ENCODE measurements at places on chromosomes 4 and X.

GRCh38 chr4:10643600-10644425, 40.8 kb downstream of the CLNK start:
- no peak for DNase-seq

GRCh38 chr4:184387351-184387750, 87.0 kb downstream of the IRF2 start:
- no peak for DNase-seq

GRCh38 chr4:169131556-169132208, 121.6 kb upstream of the CBR4 start:
- no peak for DNase-seq

GRCh38 chr4:8653326-8654000, 60.9 kb downstream of the CPZ start:
- no peak for DNase-seq

- no peak for DNase-seq
Observed at GRCh38 chr4:78671903-78672815, 104.0 kb upstream of the BMP2K start.

GRCh38 chr4:176217510-176217909, 22.1 kb upstream of the SPATA4 start:
- no peak for DNase-seq

DNA sequence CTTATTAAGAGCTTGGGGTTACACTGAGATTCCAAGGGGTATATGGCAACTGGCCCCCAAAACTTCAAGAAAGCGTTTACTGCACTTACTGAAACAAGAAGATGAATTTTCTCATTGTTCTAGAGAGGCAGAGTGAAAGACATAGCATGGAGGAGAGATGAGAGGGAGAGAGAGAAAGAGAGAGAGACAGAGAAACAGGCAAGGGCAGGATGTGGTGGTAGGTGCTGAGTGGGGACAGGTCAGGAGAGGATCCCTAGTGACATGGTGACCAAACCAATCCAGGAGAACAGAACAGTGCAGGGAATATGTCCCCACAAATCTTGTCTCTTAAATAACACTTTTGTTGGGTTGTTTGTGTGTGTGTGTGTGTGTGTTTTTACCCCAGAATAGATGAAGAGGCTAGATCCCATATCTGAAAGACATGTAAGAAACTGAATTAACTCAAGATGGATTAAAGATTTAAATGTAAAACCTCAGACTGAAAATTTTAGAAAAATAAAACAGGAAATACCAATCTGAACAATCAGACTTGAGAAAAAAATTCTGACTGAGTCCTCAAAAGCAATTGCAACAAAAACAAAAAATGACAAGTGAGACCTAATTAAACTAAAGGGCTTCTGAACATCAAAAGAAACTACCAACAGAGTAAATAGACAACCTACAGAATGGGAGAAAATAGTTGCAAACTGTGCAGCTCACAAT, 202.2 kb downstream of the QDPR start:
- peak; percentile 57 for DNase-seq

- DNase-seq: no peak
Observed at GRCh38 chr4:75340561-75340960, 173.6 kb downstream of the RCHY1 start.

- DNase-seq: peak; percentile 95
Observed at GRCh38 chr4:102439236-102439614, 61.9 kb upstream of the NFKB1 start.

DNA sequence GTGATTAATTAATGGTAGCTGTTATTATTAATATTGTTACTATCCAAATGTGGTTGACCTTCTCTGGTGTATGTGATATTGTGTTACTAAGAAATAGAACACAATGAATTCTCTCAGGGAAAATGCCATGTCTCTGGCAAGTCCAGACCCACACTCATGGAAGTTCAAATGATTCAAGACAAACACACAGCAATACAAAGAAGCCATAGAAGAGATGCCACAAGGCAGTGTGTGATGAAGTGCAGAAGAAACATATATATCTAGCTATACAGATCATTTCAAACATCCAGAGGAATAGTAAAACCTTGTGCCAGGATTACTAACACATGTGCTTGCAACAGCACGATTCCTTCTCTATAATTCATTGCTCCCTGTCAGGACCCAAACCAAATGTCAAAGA, 93.1 kb upstream of the SOD3 start:
- DNase-seq: no peak

- no peak for DNase-seq
Observed at GRCh38 chr4:16270454-16271328, 44.4 kb upstream of the TAPT1 start.

GRCh38 chrX:57294961-57295360, 8.5 kb downstream of the FAAH2 start:
- no peak for DNase-seq

DNA sequence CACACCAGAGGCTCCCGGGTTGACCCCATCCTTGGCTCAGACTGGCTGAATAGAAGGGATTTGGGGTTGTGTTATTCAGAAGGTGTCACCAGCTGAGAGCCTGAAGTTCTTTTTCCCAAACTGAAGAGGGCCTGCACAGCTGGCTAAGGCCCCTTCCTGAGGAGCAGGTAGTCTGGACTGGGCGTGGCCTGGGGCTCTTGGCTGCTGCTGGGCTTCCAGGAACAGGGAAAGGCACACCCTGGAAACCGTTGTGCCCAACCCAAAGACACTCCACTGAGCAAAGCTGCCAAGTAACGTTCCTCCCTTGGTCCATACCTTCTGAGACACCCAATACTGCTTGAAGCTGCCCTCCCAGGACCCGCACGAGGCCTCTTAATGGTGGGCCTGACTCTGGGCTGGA, 8.3 kb upstream of the CXCR3 start:
- no peak for DNase-seq

DNA sequence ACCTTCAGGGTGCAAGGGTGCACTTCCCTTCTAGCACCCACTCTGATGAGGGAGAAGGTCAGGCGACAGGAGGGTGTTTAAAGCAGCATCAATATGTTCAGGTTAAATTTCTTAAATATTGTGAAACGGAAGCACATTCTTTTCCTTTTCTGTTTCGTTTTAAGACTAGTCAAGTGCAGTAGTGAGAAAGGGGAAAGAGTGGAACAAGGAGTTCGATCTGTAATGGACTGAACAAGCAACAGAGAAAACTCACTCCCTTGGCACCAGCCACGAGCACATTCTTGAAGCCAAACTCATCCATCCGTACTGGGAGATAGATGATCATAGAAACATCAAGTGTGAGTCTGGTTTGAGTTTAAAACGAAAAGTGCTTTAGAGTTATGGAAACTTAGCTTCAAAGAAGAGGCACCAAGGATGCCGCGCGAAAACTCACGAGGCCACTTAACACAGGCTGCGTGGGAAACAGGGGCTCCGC, 815 bp downstream of the FAM53A start:
- peak; percentile 89 for DNase-seq

- DNase-seq: peak; percentile 5
Observed at GRCh38 chr4:186203406-186203805, 12.0 kb downstream of the CYP4V2 start.

- no peak for DNase-seq
Observed at GRCh38 chr4:188452097-188452496, 312.9 kb downstream of the TRIML1 start.

- DNase-seq: peak; percentile 99
Observed at GRCh38 chr4:158810487-158811215, 41.8 kb downstream of the FNIP2 start.

- DNase-seq: no peak
Observed at GRCh38 chrX:5959286-5959685, 269.4 kb downstream of the NLGN4X start.

DNA sequence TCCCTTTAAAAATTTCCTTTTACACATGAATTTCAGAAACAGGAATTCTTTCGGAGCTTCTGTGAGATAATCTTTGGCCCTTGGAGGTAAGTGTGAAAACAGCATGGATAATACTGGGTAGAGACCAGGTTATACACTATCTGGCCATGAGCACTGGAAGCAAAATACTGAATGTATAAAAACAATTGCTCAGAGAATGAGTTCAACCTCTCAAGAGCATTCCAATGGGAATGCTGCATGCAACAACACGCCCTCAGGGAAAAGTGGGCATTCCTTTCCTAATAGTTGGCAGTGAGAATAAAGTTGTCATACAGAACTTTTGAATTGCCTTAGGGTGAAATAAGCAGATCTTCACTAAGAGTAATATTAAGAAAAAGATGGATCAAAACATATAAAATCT, 574.8 kb upstream of the DIPK2B start:
- peak; percentile 84 for DNase-seq

- no peak for DNase-seq
Observed at GRCh38 chr4:185011408-185011807, 6.9 kb upstream of the HELT start.

- peak; percentile 28 for DNase-seq
Observed at GRCh38 chr4:80465238-80465637, 129.7 kb downstream of the CFAP299 start.

DNA sequence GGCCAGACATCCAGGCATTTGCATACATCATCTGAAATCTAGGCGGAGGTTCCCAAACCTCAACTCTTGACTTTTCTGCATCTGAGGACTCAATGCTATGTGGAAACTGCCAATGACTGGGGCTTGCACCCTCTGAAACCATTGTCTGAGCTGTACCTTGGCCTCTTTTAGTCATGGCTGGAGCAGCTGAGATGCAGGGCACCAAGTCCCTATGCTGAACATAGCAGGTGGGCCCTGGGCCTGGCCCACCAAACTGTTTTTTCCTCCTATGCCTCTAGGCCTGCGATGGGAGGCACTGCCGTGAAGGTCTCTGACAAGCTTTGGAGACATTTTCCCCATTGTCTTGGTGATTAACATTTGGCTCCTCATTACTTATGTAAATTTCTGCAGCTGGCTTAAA, 22.7 kb downstream of the PBDC1 start:
- DNase-seq: no peak

DNA sequence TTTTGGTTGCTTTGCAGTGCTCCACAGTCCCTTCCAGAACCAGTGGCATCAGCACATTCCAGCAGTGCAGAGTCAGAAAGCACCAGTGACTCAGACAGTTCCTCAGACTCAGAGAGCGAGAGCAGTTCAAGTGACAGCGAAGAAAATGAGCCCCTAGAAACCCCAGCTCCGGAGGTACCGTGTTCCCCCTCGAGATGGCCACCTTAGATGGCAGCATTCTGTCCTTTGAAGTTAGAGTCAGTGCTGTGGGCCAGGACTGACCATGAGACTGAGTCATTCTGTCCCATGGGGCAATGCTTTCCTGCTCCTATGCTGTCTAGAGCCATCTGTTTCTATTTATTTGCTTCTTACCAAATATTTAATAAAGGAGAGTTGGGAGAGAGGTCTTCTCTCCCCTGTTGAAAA, 112.3 kb downstream of the KLHL8 start:
- DNase-seq: peak; percentile 86

GRCh38 chr4:76991161-76991660, 41.7 kb downstream of the SEPTIN11 start:
- DNase-seq: peak; percentile 54

- DNase-seq: no peak
Observed at GRCh38 chr4:76308548-76308947, 2.0 kb downstream of the STBD1 start.

- no peak for DNase-seq
Observed at GRCh38 chrX:38993500-38993899, 192.2 kb downstream of the MID1IP1 start.

GRCh38 chrX:8635812-8636211, 96.1 kb downstream of the ANOS1 start:
- no peak for DNase-seq

GRCh38 chrX:67610282-67610681, 66.5 kb downstream of the AR start:
- no peak for DNase-seq

- no peak for DNase-seq
Observed at GRCh38 chrX:56233100-56233499, 944 bp downstream of the KLF8 start.

- DNase-seq: no peak
Observed at GRCh38 chr4:185810746-185811508, 1.1 kb downstream of the SORBS2 start.

- DNase-seq: no peak
Observed at GRCh38 chr4:10577508-10578426, 106.8 kb downstream of the CLNK start.

- DNase-seq: no peak
Observed at GRCh38 chr4:153469031-153469430, 2.9 kb downstream of the TMEM131L start.

GRCh38 chrX:40151211-40152172, 53.7 kb upstream of the BCOR start:
- no peak for DNase-seq

DNA sequence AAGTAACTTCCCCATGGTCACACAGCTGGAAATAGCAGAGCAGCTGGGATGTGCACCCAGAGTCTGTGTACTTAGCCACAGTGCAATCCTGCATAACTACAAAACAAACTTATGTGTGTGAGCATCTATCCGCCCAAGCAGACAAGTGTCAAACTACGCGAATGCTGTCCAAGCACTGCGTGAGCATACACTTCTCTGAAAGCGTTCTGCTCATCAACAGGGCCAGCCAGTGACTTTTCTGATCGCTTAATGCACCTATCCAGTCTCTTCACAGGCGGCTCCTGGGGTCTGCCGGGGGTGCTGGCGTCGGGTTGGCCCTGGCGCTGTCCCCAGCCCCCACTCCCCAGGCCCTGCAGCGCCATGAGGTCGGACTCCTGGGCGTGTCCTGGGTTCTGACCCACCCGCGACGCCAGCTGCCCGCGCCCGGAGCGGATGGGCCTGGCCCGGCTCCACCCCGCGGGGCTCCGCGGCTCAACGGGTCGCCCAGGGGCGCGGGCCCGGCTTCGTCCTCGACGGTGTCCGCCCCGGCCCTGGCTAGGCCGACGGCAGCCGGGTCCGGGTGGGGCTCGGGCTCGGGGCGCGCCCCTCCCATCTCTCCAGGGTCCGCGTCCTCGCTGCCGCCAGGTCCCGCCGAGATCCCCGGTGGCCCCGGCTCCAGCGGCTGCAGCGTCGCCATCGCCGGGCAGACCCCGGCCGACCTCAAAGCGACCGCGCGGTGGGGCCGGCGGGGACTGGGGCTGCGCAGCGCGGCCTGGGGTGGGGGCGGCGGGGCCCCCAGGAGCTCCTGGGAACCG, 1.3 kb upstream of the ZNF141 start:
- DNase-seq: peak; percentile 4

GRCh38 chr4:66017671-66018070, 347.4 kb upstream of the EPHA5 start:
- no peak for DNase-seq

DNA sequence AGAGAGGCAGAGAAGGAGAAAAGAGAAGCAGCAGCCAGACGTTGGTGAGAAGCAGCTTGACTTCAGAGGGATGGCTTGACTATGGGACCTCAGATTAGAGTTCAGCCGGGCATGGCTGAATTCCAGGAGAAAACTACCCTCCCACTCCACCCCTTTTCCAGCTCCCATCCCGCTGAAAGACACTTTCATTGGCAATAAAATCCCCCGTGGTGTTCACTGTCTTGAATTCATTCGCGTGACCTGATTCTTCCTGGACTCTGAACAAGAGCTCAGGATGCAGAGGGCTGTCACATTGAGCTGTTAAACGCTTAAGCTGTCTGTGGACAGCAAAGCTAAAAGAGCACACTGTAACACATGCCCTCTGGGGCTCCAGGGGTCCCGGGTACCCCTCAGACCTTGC, 1575.3 kb upstream of the AGA start:
- no peak for DNase-seq

DNA sequence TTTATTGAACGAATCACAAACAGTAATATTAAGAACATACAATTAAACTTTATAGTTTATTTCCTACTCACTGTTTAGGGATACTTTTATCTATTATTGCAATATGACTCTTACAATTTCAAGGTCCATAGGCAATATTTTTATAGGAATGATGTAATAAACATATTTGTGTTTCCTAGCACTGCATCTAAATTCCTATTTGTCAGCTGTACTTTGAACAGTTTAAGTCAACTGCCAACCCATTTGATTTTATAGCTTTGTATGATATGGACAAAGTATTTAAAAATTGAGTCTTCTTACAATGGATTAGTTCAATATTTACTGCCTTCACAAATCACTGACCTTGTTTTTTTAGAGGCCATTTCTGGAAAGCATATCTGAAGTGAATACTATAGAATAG, 199.3 kb downstream of the PCDH7 start:
- DNase-seq: no peak

All from AG10803 (cell line).